ENCODE measurements at places on chromosomes 13 and 19. TPM values are rescaled to one million over a fixed set of nuclear protein-coding genes. Genes with fewer than 3 reads are reported as not detected.

DNA sequence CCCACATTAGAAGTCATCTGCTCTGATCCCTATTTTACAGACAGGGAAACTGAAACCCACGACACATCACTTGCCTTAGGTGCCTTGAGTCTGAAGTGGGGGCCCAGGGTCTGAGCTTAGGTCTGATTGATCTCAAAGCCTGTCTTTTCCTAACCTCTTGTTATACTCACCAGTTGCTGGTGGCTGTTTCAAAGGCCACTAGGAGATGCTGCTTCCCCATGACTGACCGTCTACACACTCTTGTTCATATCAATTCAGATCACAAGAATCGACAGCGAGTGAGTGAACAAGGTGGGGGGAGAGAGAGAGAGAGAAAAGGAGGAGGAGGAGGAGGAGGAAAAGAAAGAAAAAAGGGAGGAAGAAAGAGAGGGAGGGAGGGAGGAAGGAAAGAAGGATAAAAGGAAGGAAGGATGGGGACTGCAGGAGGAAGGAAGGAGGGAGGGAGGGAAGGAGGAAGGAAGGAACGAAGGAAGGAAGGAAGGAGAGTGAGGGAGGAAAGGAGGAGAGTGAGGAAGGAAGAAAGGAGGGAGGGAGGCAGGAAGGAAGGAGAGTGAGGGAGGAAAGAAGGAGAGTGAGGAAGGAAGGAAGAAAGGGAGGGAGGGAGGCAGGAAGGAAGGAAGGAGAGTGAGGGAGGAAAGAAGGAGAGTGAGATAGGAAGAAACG is 3.3 kb downstream of the OR10H1 start:
- no peak for DNase-seq

- no peak for DNase-seq
These were observed 10.2 kb downstream of the LCP1 start for GRCh38 chr13:46171739-46172138.

DNA sequence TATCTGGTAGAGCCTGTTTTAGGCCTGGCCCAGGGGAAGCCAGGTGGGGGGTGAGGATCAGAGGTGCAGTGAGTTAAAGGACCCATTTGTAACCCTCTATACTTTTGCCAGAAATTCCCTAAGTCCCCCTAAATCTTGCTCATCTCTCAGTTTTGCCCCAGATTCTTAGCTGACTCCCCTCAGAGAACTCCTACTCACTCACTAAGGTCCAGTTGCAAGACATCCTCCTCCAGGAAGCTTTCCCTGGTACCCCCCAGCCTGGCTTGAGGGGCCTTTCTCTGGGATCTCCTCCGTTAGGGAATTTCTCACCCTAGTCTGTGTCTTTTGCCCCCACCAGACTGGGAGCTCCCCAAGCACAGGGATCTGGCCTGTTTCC is 1.9 kb downstream of the TSKS start:
- no peak for DNase-seq

DNA sequence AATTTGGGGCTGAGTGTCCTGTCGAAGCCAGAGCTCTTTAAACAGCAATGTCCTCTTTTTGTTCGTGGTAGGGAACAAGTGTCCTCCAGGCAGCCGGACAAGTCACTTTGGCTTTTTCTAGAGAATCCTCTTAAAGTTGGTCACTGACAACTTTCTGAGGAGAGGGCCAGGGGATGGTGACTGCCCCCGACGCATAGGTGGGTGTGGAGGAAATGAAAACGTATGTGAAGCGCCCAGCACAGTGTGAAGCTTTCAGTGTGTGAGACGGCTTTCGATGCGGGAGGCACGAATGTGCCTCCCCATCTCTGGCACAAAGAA is 45.8 kb upstream of the ZNF536 start:
- DNase-seq: no peak

GRCh38 chr19:1757468-1758230 is 4.3 kb downstream of the ONECUT3 start:
- DNase-seq: no peak

DNA sequence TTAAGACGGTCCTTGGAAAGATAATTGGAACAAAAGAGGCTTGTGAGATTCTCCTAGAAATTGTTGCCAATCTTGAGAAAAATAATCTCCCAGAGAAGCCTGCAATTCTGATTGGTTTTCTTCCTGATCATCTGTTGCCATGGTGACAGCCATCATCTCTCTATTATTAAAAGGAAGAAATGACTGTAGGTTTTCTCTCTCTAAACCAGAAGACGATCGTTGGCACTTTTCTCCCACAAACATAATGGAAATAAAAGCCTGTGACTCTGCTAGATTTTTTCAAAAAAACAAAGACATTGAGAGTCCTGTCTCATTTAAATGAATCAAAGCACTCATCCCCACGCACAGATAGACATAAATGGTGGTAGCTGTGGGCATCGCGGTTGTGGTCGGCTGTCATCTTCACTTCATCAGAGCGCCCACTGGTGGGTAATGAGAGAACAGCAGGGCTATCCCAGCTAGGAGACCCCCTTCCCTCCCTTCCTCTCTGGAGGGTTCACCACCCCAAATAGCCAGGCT is 21.7 kb upstream of the CALM3 start:
- DNase-seq: no peak

- no peak for DNase-seq
These were observed 5.8 kb upstream of the ONECUT3 start for GRCh38 chr19:1747285-1748114.

DNA sequence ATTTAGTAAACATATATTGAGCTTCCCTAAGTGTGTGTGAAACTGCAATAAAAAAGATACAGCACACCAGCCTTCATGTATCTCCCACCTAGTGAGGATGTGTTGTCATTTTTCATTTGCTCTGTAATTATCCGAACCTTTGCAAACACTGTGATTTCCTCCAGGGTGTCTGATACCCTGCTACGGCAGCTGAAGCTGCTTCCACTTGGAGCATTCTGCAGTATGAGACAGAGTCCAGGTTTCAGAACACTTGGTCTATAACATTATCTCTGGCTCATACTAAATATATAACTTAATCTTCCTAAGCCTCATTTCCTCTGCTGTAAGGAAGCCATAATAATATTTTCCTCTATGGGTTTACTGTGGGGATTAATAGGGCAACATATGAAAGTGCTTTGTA is 1338.1 kb upstream of the SLC10A2 start:
- DNase-seq: no peak

GRCh38 chr13:70788074-70788473 is 679.8 kb upstream of the KLHL1 start:
- DNase-seq: no peak

DNA sequence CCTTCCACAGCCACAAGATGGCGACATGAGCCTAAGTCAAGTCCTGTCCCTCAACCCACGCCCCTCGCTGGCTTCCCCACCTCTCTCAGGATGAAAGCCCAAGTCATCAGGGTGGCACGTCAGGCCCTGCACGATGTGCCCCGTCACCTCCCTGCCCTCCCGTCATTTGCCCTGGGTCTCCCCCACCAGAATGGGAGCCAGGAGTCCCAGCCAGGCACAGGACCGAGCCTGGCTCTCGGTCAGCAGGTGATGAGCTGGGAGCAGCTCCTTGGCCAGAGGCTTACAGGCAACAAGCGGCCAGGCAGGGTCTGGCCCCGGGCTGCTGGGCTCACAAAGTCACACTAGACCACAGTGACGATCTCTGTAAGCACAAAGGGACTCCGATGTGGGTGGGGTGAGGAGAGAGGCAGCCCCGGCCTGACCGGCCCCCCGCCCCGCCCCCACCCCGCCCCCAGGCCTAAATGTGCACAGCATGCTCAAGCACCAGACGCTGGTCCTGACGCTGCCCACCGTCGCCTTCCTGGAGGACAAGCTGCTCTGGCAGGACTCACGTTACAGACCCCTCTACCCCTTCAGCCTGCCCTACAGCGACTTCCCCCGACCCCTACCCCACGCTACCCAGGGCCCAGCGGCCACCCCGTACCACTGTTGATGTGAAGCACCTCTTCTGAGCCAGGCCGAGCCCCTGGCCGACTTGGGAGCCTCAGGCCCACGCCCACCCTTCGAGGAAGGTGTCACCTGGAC is 7.3 kb downstream of the MRPL4 start:
- DNase-seq: peak; percentile 95

DNA sequence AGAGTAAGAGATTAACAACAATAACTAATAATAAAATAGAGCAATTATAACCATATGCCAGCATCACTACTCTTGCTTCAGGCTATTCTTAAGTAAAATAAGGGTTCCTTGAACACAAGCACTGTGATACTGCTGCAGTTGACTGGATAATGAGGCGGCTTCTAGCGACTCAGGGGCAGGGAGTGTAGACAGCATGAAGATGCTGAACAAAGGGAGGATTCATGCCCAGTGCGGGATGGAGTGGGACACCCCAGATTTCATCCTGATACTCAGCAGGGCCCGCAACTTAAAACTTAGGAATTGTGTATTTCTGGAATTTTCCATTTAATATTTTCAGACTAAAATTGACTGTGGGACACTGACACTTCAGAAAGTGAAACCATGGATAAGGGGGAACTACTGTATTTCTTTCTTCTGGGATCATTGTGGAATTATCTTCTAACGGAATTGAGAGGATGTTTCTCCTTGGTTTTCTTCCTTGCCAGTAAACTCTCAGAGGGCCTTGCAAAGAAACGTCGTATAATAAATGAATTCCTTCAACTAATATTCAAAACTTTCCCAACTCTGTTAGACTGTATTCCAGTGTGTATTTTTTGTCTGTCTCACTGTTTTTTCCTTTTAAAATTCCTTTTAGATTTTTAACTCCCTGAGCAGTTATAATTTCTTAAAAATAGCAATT is 127.5 kb downstream of the B3GLCT start:
- DNase-seq: no peak

DNA sequence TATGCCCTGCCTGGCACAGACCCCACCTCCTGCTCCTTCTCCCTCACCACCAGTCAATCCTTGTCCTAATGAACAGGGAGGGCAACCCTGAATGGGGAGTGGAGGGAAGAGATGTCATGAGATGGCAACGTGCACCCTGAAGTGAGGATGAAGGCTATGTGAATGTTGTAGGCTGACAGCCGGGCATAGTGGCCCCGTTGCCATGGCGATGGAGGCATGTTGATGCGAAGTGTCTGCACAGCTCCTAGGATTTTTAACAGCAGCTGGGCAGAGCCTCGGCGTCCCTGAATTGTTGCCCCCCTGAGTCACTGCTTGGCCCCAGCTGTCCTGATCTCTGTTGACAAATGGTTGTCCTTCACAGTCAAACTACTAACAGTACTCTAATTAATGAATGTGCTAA is 4.8 kb upstream of the ALOX5AP start:
- DNase-seq: no peak

DNA sequence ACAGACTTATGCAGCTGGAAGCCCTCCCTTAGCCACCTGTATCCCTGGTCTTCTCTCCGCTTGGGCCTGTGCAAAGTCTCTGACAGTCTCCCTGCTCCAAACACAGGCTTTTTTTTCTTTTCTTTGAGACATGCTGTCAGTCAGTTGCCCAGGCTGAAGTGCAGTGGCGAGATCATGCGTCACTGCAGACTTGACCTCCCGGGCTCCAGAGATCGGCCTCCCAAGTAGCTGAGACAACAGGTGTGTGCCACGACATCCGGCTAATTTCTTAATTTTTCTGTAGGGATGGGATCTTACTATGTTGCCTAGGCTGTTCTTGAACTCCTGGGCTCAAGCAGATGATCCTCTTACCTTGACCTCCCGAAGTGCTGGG is 1.6 kb downstream of the MZF1 start:
- no peak for DNase-seq

GRCh38 chr13:113547238-113547971 is 37.1 kb upstream of the TFDP1 start:
- DNase-seq: peak; percentile 28

- DNase-seq: no peak
These were observed 8.2 kb downstream of the FCGBP start for GRCh38 chr19:39926170-39926760.

DNA sequence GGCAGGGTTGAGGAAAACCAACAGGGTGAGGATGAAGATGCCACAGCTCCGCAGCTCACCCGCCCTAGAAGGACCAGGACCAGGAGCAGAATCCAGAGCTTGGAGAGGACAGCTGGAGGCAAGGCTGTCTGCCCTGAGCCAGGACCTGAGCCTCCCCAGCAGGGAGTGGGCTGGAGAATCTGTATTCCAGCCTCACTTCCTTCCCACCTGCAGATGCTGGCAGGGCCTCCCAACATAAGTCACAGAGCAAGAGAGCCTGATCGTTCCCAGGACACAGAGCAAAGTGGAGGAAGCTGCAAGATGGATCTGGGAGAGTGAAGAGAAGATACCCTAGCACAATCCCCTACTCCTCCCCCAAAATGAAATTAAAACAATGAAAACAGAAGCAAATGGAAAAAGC is 61.7 kb upstream of the WASF3 start:
- DNase-seq: no peak

GRCh38 chr13:23504180-23504579 is 66.0 kb upstream of the TNFRSF19 start:
- DNase-seq: no peak

DNA sequence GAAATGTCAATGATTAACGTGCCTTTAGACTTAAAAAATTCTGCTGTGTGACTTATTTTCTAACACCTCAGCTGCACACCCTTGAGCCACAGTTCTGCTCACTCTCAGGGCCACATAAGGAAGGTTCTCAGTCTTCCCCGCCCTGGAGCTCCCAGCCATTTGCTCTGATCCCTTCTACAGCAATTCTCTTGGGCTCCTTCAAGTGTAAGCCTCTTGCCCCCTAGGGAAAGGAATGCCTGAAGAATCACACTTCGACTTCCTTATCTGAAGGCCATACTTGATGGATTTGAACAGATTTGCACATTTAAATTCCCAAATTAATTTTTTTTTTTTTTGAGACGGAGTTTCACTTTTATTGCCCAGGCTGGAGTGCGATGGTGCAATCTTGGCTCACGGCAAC is 44.2 kb downstream of the RASA3 start:
- DNase-seq: no peak

- DNase-seq: peak; percentile 60
These were observed 940 bp upstream of the DCUN1D2 start for GRCh38 chr13:113491418-113491883.

- no peak for DNase-seq
These were observed 107.4 kb downstream of the LRCH1 start for GRCh38 chr13:46660416-46660815.

GRCh38 chr13:101565317-101565716 is 112.8 kb downstream of the ITGBL1 start:
- no peak for DNase-seq

DNA sequence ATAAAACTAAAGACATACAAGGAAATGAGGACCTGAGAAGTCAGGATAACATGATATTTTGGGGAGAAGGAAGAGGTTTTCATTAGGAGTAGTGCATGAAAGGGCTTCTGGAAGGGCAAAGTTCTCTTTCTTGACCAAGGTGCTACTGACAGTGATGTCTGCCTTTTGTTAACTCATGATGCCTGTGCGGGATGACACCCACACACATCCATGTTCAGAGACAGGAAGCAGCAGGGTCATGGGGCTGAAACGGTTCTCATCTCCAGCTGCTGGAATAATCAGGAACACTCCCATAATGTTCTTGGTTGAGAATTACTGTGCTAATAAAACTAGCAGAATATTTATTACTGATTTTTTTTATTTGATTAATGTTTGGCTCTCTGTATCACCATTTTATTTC is 29.1 kb downstream of the KCNC3 start:
- DNase-seq: no peak

The MBNL2 gene
- 58.2 TPM for total RNA-seq

The MAMSTR gene
- total RNA-seq: 1.5 TPM

The ZNF442 gene
- 2.5 TPM for total RNA-seq

The MEF2B gene
- total RNA-seq: 2.7 TPM

The MCF2L gene
- total RNA-seq: 42.4 TPM

The ZNF730 gene
- 0.74 TPM for total RNA-seq

The MAN2B1 gene
- total RNA-seq: 251 TPM

The MEIOSIN gene
- not detected for total RNA-seq

The ZNF112 gene
- 4.8 TPM for total RNA-seq

The ZNF772 gene
- 10.0 TPM for total RNA-seq

The EID2B gene
- total RNA-seq: 3.7 TPM

The OR7C1 gene
- total RNA-seq: 0.18 TPM

The LSR gene
- 74.1 TPM for total RNA-seq

Measured in lower lobe of right lung (tissue), 2 donors.